NCI-H1436 (cell line): ENCODE measurements at places on chromosomes 3 and 15.

DNA sequence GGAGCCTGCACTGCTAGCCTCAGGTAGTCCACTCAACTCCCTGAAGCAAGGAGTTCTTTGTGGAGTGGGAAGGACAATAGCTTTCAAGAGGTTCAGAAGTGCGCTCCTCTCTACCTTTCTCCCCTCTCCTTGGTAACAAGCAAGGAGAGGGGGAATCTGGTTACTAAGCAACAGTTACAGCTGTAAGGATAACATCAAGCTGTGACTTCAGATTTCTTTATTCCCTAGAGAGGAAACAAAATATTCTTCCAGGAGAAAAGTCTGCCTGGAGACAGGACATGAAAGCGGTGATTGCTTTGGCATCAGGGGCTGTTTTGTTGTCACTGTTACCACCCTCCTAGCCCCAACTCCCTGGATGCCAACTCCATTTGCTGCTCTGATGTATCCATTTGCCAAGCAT, 70.4 kb downstream of the TRANK1 start:
- no peak for DNase-seq

GRCh38 chr3:147760941-147761340, 351.8 kb downstream of the ZIC1 start:
- DNase-seq: no peak

DNA sequence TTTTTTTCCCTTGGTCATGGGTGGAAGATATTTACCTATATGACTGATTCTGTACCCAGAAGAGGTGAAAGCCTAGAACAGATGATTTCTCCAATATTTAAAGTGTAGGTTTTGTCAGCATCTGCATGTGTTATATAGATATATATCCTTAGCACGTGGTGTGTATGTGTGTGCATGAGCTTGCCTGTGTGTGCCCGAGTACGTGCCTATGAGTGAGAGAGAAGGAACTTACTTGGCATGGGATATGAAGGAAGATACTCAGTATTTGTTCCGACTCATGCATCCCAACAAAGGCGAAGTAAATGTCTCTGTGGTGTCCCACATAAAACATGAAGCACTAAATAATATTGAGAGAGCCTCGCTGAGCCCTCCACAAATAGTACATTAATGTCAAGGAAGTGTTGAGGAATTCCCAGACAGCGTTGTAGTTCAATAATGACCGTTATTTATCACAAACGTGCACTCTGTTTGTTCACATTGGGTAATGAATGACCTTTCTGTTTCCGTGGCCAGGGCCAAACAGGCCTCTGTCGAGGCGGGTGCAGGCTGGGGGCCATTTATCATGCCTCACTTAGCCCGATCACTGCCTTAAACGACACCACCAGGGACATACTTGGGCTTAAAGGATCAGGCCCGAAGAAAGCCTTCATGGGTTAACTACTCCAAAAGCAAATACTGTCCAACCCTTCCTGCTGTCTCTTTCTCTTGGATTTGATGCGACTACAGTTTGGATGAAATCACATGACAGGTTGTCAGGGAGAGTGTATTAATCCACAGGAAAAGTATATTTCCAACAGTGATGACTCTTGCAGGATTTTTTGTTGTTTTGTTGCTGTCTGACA, 267.7 kb downstream of the PTPRG start:
- DNase-seq: no peak

- DNase-seq: no peak
These were observed 29.4 kb downstream of the GAP43 start for GRCh38 chr3:115652738-115653137.

DNA sequence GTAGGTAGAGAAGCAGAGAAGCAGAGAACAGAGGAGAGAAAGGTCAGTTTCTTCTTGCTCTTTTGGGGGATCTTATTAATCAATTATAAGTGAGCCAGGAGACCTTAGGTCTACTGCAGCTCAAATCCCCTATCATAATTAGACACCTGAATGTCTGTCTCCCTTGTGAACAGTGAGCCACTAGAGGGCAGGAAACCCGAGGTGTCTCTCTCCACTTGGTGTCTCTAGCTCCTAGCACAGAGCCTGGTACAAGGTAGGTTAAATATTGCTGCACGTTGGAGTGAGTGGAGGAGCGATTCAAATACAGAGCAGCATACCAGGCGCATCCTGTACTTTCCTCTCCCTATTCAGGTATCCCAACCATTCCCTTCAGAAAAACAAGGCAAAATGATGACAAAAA, 2.0 kb upstream of the ST8SIA2 start:
- no peak for DNase-seq

DNA sequence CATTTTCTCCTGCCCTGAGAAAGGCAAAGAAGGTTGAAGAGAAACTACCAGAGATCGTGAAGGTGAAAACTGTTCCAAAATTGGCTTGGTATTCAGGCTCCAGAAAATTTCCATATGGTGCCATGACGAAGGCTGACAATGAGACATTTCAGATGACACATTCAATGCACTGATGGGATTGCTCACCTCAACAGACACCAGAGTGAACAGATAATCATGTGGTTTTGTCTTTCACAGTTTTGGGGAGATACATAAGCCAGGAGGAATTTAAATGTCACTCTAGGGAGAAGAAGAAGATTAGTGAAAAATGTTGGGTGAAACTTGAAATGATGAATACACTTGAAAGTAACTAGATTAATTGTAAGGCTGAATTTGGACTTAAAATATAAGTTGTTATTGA, 339.7 kb upstream of the EPHA3 start:
- no peak for DNase-seq

DNA sequence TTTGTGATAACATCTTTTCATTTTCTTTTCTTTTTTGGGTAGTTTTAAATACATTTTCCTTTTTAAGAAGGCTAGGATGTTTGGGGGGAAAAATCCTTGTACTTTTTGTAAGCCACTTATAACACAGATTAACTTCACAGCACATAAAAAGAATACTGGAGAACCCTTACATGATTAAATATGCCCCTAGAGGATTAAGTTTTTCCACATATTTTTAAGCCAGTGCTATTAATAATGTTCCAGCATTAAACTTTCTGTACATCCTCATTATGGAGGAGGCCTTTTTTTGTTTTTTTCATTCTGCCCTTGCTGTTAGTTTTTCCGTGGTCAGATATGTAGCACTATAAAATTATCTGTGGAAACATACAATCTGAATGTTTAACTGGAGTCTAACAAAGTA, 147.9 kb downstream of the ATG7 start:
- no peak for DNase-seq

GRCh38 chr3:78804251-78805037, 963.4 kb downstream of the ROBO1 start:
- DNase-seq: no peak

GRCh38 chr3:60792249-60792852, 458.9 kb downstream of the FHIT start:
- DNase-seq: no peak

GRCh38 chr15:23642413-23643044, 5.1 kb downstream of the MAGEL2 start:
- DNase-seq: peak; percentile 76

- no peak for DNase-seq
These were observed 69.4 kb upstream of the FOXP1 start for GRCh38 chr3:71652781-71653413.

- DNase-seq: no peak
These were observed 57.9 kb upstream of the PSMD6 start for GRCh38 chr3:64081235-64081630.

DNA sequence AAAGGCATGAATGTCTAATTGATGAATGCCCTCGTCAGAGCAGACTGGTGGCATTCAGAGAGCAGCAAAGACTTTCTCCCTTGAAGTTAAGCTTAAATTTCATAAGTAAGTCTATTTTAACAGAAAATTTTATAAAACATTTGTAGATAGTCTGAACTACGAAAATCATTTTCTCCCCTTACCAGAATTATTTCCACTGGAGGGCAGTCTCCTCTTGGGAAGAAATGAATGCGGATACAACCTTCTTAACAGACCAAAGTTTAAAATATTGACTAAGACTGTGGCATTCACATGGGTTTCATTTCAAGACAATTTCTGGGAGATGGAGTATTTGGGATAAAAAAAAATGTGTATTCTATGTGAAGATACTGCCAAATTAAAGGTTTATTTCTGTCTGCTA, 669.0 kb downstream of the FHIT start:
- DNase-seq: no peak

DNA sequence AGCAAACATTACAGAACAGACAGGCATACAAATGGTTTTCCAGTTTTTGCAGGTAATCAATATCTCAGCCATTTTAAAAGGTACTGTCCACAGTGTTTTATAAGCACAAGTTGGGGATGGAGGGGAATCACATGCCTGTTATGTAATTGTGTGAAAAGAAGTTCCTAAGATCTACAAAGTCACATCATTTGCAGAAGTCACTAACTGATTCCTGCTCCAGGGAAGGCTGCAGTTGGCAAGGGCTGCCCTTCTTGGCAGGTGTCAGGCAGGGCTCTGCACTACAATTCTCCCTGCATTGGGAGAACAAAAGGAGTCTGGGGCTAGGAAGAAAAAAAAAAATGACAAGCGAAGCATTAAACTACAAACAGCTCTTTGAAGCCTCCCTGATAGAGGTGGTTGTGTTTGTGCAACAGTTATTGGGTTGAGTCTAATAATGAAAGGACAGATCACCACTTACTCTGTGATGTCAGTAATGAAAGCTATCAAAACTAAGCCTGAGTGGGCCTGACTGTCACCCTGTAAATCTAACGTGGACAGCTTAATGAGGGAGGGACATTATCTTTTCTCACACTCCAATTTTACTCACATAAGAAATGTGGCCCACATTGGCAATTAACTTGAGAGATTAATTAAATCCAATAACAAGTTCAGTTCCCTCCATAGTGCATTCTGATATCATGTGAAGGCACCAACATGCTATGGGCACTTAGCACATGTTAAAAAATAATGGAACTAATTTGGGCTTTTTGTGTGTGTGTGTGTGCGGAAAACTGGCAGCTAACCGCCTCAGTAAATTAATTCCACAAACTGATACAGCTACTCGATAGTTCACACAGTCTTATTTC, 242.9 kb downstream of the FHIT start:
- DNase-seq: no peak

DNA sequence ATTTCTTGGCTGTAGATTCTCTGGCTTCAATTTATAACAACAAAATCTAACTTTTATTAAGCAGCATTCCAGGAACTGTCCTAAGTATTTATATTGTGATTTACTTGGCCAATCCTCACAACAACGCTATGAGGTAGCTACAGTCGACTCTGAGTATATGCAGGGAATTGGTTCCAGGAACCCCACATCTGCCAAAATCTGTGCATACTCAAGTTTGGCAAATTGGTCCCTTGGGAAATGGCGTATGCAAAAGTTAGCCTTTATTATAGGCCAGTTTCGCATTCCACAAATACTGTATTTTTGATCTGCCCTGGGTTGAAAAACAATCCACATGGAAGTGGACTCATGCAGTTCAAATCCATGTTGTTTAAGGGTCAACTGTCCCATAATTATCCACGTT, 53.9 kb downstream of the RAP2B start:
- no peak for DNase-seq
